ENCODE measurements at places on chromosomes 5 and 9.
A peak's percentile ranks its signal among the peaks of the same experiment; 100 is the strongest.

- DNase-seq: no peak
Measured at GRCh38 chr5:84248013-84248412, 136.7 kb downstream of the EDIL3 start.

GRCh38 chr5:10578869-10579268, 15.0 kb downstream of the ANKRD33B start:
- no peak for DNase-seq

DNA sequence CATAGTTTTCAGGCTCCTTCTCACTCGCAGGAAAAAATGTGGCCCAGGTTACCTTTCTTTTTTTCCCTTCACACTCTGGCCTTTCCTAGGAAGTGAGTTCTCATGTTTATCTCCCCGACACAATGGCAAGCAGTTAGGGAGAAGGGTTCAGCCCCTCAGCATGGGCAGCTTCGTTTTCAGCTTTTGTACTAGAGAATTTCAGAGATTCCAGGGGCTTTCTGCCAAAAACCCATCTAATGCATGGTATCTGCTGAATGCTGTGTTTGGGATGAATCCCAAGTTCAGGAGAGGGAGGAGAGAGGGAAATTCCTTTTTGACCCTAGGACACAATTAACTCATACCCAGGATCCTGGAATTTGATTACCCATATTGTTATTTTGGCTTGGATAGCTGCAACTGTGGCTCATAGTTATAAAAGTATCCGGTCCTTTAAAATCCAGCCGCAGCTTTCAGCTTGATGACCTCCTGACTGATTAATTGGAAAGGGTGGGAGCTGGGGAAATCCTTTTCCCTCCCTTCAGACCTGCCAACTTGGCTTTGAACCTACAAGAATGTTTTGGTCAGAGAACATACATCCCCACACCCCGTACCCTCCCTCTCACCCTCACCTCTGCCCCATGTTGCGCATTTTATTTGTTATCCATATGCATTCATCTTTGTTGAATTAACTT, 78.4 kb downstream of the TMEM252 start:
- no peak for DNase-seq

GRCh38 chr9:83962165-83962564, 17.9 kb downstream of the HNRNPK start:
- DNase-seq: no peak

DNA sequence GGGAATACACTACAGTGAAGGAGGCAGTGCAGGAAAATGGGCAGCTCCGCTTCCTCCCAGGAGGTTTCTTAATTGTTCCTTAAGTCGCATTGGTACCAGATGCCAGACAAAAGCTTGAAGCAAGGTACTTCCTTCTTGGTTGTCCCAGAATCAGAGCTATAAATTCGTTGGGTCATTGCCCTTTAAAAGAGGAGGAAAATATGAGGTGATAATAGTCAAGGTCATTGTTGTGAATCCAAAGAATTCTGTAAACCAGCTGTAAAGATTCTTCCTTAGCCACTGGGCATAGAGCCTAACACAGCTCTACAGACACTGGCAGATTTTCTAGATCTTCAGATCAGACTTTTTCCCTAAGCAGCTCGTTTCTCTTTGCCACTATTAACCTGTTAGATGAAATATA, 444.1 kb upstream of the TLE4 start:
- DNase-seq: no peak

GRCh38 chr5:75940418-75940817, 142.8 kb upstream of the SV2C start:
- no peak for DNase-seq

GRCh38 chr5:125065741-125066140, 319.3 kb upstream of the ZNF608 start:
- no peak for DNase-seq

- DNase-seq: no peak
Measured at GRCh38 chr5:38734353-38734752, 111.5 kb upstream of the OSMR start.

DNA sequence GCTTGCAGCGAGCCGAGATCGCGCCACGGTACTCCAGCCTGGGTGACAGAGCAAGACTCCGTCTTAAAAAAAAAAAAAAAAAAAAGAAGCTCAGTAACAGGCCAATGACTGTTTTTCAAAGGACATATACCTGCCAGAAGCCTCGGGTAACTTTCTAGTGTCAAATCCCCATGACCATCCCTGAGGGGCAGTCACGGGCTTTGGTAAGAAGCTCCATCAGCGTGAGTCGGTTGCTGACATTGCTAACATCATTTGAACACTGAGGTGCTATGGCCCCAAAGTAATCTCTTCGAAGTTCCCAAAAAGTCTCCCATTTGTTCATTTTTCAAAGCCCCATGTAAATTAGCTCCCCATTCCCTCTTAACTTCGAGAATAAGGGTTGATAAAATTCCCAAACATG, 11.6 kb downstream of the NAIP start:
- no peak for DNase-seq

GRCh38 chr9:130243015-130243881, 22.3 kb upstream of the HMCN2 start:
- peak; percentile 47 for DNase-seq

GRCh38 chr9:99026271-99026955, 78.5 kb upstream of the TGFBR1 start:
- DNase-seq: no peak

- no peak for DNase-seq
Measured at GRCh38 chr9:132985489-132985888, 7.0 kb downstream of the GFI1B start.

DNA sequence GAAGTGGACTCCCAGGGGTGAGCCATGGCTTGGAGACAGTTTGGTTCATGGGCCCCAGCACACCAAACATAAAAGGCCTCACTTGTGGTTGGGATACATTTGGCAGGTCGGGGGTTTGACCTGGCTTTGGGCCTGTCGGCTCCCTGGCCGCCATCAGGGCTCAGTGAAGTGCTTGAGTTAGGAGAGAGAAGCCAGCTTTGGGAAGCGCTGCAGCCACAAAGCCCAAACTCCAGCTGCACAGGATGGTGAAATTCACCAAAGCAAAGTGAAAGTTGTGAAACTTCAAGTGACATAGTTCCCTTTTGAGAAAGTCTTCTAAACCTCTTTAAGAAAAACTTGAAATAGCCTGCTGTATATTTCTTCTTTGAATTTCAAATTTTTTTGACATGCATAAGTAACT, 27.5 kb downstream of the SLC46A2 start:
- no peak for DNase-seq

DNA sequence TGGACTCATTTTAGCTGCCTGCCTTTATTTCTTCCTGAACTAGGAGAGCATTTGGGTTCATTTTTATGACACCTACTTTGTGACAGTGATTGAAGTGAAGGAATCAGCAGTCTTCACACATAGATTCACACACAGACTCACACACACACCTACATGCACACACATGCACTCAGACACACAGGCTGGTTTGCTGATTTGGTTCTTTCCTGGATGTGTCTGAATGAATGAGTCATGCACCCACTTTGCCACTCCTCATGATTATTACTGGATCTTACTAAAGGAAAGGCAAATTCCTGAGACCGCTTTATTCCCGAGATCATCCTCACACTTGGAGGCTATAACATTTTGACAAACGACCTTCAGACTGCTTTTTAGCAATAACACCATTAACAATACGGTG, 529.5 kb downstream of the AGTPBP1 start:
- DNase-seq: no peak

- no peak for DNase-seq
Measured at GRCh38 chr9:98576859-98577258, 131.9 kb downstream of the GABBR2 start.

GRCh38 chr9:114688379-114688778, 6.4 kb upstream of the TEX48 start:
- no peak for DNase-seq

DNA sequence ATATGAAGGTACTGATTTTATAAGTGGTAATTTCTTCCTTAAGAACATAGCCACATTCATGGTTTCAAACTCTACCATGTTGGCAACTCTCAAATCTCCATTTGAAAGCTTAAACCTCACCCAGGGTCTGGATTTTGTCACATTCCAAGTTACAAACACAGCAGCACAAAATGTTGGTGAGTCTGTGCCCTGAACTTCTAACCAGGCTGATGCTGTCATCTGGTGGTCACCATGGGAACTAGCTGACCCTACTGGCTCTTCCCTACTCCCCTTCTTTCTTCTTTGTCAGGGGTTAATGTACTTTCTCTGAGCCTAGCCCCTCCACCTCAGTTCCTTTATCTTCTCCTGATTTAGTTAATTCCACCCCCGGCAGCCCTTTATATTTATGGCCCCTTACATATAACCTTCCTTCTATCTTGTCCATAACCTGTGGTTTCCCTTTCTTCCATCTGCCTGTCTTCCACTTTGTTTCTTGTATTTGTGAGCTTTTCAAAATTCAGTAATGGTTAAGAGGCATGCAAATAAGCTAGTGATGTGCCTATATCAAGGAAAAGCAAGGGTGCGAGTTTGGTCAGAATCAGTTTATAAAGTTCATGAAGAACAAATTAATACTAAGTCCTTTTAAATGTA, 35.9 kb downstream of the TGFBR1 start:
- no peak for DNase-seq

DNA sequence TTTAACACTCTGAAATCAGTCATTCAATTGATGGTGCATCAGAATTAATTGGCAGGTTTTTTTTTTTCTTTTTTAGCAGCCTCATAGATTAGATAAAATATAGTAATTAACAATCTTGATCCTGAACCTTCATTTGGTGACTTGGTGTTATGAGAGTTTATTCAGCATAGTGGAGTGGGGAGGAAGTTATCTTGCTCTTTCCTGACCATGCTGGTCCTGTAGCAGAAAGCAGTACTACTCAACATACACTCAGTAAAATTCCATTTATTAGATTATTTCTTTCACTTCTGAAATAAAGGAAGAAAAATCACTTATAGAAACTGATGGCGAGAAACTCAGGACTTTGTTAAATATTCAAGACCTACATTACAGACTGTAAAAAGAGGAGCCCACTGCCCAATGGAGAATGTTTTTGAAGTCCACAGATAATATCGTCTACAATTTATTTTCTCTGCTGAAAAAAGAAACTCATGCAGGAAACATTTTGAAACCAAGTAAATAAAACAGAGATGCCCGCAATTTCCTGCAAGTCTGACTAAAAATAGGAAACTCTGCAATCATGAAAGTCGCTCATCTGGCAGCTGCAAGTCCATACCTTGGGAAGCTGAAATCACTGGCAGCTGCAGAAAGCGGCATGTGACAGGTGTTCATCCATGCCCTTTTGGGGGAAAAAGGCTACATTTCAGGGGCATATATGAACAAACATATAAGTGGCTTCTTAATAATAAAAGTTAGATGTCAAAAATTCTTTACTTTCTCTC, 233.2 kb upstream of the RFX3 start:
- no peak for DNase-seq

- DNase-seq: no peak
Measured at GRCh38 chr5:145971701-145972100, 35.3 kb downstream of the SH3RF2 start.

- no peak for DNase-seq
Measured at GRCh38 chr9:126301985-126302603, 24.5 kb upstream of the MVB12B start.

DNA sequence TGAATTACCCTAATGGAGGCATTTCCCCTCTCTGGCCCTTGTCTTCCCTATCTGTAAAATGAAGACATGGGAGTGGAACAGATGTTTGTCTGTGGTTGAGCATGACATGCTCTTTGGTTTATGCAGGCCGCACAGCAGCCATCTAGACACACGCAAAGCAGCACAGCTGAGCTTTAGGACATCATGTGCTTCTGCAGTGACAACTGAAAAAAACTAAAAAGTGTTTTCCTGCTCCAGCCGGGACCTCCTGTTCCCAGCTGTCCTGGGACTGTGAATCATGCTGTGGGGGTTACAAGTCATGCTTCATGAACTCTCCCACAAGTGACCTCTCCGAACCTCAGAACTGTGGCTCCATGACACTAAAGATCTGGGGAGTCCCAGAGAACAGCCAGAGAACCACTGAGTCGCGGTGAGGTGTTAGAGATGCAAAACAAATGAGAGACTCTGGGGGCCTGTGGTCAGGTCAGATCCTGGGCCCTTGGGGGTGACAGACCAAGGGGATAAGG, 1.7 kb downstream of the SMIM3 start:
- no peak for DNase-seq

DNA sequence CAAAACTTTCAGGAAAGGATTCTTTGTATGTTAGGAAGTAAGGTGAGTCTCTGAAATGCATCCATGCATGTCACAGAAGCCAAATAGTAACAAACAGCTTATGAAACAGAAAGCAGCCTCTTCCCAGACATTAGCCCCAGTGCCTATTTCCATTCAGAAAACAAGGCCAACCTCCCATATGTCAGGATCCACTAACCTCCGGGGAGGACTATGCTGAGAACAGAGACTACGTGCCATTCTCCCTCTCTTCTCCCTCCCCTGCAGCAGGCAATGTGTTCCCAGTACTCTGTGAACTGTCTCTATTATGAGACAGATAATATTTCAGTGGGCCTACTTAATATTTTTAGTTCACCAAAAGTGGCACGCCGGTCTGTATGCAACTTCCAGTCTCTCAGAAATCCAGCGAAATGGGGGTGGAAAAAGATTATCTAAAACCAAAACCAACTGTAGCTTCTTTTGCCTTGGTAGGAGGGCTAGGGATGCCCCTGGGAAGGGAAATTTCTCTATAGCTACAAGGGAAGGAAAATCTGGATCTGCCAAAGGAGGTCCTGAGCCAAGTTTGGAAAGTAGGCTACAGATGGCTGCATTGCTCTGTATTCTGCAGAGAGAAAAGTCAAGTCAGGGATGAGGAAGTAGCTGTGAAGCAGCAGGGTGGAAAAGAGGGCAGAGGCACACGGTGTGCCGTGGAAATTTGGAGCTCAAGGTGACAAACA, 42.0 kb downstream of the VLDLR start:
- peak; percentile 25 for DNase-seq

GRCh38 chr5:127664093-127664492, 15.2 kb downstream of the CTXN3 start:
- DNase-seq: no peak

DNA sequence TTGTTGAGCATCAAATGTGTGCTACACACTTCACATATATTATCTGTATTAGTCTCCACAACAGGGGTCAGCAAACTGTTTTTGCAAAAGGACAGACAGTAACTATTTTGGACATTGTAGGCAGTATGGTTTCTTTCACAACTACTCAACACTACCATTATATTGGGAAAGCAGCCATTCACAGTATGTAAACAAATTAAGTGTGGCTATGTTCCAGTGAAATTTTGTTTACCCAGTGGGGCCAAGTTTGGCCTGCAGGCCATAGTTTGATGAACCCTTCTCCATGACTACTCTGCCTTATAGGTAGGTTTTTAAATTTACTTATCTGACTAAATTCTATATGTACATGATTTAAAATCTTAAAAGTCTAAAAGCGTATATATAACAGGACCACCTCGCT, 13.0 kb upstream of the FAM151B start:
- DNase-seq: no peak
